ENCODE measurements at places on chromosomes 6 and 20.

GRCh38 chr6:120785459-120786086 lies 548.7 kb downstream of the TBC1D32 start:
- DNase-seq = no peak

- no peak for DNase-seq
Observed at GRCh38 chr6:100155141-100155540, 161.1 kb upstream of the MCHR2 start.

DNA sequence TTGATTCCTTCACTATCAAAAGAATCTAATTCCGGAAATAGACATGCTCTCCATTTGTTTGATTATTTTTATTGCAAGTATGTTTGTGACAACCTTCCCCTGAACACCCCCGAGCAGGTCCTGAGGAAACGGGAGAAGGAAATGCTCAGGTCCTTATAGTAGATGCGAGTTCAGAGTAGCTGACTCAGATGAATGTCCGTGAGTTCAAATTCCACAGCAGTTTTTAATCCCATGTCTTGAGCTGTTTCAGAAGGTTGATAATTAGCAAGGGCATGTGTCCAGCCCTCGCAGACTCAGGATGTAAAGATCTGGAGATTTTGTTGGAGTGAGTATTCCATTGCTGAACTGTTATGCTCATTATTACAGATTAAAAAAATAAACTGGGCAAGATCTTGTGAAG lies 169.3 kb downstream of the BCAS1 start:
- DNase-seq = no peak

- DNase-seq = no peak
Observed at GRCh38 chr6:78363688-78364087, 503.7 kb upstream of the IRAK1BP1 start.

- no peak for DNase-seq
Observed at GRCh38 chr20:4681991-4682401, 39.7 kb upstream of the PRND start.

DNA sequence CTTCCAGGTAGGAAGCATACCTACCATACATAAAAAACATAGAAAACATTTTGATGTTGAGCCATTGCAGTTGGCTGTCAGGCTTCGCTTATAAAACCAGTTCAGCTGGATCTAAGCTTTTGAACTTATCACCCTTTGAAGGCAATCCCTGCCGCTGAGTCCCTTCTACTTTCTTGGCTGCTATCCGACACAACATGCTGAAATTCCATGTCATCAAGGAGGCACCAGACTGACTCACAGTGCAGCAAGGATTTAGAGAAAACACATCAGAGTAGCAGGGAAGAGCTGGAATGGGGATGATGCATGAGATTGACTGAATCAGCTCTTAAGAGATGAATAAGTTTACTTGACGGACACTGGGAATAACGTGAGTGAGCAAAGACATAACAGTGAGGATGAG lies 135.0 kb upstream of the MAN1A1 start:
- DNase-seq = no peak

DNA sequence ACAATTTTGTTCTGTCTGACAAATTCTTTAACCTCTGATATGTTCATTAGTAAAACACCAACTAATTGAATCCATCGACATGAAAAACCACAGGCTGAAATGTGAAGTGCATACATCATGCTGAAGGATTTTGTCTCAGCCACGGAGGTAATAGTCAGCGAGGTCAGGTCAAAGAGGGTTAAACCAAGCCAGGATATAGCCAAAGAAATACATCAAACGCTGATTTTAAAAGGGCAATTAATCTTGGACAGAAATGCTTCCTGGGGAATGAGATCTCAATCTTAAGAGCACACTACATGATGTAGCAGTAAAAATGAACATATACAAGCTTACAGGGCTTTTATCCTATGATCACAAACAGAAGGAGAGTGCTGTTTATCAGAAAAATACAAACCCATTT lies 106.7 kb downstream of the PRDM1 start:
- no peak for DNase-seq

DNA sequence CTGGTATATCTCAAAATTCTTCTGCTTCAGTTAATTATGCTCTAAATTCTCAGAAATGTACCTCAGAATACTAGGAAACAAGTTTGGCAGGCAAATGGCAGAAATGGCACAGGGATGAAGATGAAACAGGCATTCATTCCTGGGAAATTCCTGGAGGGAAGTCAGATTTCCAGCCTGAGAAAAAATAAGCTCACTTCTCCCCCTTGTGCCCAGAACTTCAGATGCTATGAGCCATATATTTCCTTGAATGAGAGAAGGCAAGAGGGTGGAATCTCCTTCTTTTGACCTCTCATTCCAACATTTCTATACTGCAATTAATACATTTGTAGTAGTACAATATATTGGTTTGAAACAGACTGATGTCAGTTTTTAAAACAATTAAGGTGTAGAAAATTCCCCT lies 22.8 kb downstream of the RGS17 start:
- DNase-seq = no peak

DNA sequence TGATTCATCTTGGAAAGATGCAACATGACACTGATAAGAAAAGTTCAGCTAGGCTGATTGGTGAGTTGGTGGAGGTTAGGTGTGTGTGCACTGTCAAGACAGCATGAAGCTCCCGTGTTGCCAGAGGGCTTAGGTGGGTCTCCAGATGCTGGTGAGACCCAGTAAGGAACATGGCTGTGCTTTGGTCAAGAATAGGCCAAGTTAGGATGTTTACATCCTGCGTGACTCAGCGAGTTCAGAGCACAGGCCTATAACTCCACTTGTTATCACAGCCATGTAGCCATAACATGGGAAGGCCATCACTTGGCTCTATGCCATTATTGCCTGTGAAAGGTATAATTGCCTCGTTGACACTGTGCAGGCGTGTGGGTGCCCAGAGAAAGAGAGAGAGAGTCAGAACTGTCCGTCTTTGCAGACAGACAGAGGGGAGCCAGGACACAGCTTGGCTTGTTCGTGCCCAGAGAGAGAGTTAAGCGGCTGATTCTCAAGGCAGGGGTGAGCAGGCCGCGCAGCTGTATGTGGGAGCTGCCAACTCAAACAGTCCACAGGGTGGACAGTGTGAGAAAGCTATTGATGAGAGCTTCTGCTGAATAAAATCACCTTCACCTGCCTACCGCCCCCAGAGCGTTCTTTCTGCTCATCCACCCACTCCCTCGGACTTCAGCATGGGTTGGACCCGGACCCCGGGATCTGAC lies 43.5 kb downstream of the OR2B6 start:
- no peak for DNase-seq

GRCh38 chr6:89500611-89501010 lies 67.7 kb downstream of the ANKRD6 start:
- DNase-seq = no peak

GRCh38 chr6:157145656-157146285 lies 177.5 kb downstream of the TMEM242 start:
- DNase-seq = no peak

GRCh38 chr6:42771741-42772100 lies 10.1 kb upstream of the BICRAL start:
- DNase-seq = peak; percentile 38

DNA sequence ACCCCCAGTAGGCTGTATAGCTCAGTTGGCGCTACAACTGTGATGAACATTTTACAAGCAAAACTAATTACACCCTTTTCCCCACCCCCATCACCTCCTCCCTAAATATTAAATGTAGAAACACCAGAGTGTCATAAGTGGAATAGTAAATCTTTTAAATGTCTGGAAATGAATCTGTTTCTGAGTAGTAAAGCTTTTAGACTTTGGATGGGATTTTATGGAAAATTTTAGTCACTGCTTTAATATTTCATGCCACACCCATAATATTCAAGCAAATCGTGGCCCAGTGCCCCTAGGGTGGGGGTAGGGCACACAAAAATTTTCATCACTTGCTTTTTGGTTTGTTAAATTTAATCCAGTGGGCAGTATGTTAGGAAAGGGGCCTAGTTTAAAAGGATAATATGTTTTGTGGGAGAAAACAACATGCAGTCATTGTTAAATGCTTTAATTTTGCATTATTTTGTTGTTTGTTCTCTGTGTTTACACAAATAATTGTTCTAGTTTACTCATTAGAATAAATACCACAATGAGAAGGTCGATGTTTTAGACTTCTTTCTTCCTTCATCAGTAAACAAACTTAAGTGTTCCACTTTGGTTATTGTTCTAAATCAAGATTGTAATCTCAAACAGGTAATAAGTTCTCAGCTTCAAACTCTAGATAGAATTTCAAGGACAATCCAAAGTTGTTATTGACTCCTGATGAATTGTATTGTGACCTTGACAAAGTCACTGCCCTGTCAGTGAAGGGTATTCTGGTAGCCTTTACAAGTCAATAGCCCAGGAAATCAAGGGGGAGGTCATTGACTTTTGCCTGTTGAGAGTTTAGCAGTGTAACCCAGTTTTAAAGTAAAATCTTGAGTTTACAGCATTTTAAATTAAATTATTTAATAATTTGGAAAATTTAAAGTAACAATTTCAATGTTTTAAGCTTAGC lies 79.2 kb downstream of the CBFA2T2 start:
- DNase-seq = no peak

- DNase-seq = no peak
Observed at GRCh38 chr6:108947114-108947854, 99.1 kb downstream of the ARMC2 start.

GRCh38 chr6:27136978-27137814 lies 110.3 kb upstream of the PRSS16 start:
- no peak for DNase-seq

DNA sequence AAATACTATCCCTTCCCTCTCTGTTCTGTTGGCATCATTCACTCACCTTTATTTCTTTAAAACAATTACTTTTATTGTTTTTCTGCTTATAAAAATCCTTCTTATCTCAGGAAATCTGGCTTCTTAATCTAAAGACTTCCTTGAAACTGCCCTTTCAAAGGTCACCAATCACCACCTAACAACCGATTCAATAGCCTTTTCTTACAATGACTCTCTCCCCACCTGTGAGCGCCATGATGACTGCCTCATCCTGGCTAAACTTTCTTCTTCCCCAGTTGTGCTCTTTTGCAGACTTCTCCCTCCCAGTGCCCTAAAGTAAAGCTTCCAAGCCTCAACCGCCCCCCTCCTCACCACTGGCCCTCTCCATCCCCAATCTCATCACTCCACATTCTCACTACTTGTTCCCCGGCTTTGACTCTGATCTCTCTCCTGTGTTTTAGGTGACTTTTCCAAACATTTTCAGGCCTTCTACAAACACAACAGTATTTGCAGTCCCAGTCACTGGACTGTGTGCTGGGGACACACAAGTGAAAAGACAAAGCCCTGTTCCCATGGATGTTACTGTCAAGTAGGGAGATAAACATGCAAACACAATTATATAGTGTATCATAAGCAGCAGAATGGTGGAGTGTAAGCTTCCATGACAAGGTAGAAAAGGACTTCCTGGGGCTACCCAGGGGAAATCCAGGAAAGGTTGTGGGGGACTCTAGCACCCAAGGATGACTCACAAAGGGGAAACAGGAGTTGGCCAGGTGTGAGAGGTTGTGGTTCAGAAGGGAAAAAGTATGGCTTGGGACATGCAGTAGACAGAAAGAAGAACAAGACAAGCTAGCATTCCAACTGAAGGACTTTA lies 12.8 kb downstream of the NHSL1 start:
- no peak for DNase-seq

DNA sequence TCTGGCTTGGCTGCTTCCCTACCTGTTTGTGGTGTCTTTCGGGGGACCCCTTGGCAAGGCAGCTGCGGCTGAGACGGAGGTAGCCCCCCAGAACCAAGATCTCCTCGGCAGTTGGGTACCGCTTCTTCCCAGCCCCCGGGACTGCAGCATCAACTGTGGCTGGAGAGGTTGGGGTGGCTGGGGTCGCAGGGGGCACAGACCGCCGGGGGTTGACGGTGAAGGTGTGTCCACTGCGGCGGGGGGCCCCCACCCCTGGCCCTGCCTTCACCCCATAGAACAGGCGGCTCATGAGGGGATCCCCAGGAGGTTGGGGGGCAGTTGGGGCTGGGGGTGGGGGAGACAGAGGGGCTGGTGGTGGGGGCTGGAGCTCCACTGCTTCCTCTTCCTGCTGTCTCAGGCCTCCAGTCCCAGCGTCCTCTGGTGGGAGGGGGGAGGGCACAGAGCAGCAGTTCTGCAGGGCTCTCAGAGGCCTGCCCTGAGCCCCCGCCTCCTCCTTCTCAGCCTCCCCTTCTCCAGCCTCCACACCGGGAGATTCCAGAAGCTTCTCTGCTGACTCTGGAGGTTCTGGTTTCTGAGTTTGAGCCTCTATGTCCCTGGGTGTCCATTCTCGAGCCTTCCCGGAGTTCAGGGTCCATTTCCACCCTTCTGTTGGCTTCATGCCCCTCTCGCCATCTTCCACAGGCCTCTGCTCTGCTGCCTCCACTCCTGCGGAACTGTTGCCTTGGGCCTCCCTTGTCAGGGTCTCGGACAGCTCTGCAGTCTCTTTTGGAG lies 1.9 kb downstream of the PPP1R18 start:
- DNase-seq = peak; percentile 83

- no peak for DNase-seq
Observed at GRCh38 chr6:24517659-24518543, 23.1 kb downstream of the ALDH5A1 start.

DNA sequence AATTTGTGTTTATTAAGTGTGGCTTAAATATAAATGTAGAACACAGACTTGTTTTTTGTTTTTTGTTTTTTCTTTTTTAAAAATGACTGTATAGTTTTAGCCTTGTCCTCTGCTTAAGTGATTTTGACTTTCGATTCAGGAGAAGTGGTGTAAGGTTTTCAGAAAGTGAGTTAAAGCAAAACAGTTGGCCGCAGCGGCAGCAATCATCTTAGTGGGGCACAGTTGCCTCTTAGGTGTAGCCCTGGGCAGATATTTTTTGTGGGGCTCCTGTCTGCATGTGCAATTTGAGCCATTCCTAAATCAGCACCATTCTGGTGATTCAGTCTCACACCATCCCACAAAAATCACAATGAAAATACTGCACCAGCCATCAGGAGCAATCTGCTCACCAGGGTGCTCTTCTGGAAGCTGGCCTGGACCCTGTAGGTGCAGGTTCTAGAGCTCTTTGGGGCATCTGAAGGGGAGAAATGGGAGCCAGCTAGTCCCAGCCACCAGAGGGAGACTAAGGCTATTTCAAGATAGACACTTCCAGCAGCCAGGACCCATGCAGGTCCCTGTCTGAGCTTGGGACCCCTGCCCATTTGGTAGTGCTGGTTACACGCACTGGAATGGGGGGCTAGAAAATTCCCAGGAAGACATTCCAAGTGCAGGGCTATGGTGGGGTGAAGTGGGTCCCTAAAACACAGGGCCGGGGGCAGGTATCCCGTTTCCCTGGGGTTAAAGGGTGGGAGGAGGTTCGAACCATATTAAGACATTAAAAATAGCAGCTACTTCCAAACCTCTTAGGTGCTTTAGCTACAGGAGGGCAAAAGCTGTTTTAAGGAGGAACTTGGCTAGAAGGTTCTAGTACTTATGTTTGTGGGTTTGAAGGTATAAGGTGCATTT lies 156.6 kb downstream of the NFATC2 start:
- DNase-seq = peak; percentile 65

DNA sequence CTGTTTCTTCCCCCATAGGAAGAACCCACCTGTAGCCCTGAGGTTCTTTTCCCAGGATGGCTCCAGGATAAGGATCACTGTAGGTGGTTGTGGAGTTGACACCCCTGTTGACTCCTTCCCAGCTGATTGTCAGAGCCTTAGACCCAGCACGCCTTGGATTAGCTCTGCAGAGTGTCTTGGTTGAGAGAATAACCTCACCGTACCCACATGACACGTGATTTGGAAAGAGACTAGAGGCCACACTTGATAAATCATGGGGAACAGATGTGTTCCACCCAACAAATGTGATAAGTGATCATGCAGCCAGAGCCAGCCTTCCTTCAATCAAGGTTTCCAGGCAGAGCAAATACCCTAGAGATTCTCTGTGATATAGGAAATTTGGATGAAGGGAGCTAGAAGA lies 12.2 kb downstream of the BTN3A1 start:
- no peak for DNase-seq

GRCh38 chr20:12966468-12967085 lies 42.2 kb upstream of the SPTLC3 start:
- no peak for DNase-seq

Data from activated CD4-positive, alpha-beta T cell treated with anti-CD3 and anti-CD28 coated beads, Interleukin-10, Interleukin-2, amounts not matched to agents 100 ng/mL and 50 ng/mL, durations not matched to agents 16 hours and 8 hours (primary cell).